ENCODE measurements at places on chromosomes 12 and 14. TPM values are rescaled to one million over a fixed set of nuclear protein-coding genes. Genes with fewer than 3 reads are reported as not detected.

DNA sequence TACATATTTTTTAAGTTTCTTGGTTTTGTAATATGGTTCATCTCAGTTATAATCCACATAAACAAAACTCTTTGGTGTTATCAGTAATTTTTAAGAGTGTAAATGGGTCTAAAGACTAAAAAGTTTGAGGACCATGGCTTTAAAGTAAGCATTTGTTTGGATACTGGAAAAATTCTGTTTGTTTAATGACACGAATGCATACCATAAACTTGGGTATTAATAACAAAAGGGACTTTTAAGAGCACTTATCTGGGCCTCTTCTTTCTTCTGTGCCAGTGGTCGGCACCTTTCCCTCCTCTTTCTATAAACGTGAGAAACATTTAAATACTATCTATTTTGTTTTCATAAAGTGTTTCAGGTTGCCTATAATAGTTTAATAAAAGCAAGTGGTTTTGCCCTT lies 47.4 kb downstream of the SAMD4A start:
- no peak for DNase-seq
- H3K4me3 ChIP-seq, result no peak overlapping the region
- no peak overlapping the region for H3K27ac ChIP-seq
- no peaks in the 10 kb centered on the region for H3K36me3 ChIP-seq
- no peaks in the 10 kb centered on the region for H3K27me3 ChIP-seq

DNA sequence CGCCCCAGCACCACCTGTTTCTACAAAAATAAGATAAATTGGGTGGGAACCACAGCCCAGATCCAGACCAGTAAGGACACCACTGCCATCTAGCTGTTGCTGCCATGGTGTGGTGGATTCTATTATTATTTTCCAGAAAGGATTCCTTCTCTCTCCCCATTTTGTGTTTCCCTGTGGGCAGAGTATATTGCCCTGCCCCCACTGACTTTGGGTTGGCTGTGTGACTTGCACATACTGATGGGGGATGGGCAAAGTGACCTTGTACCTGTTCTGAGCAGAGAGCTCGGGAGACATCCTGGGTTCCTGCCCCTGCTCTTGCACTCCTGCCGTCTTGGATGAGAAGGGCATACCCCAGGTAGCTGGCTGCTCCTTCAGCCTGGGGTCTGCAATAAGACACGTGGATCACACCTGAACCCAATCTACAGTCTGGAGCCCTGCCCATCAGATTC lies 24.3 kb downstream of the MOAP1 start:
- peak; percentile 14 for DNase-seq
- H3K4me1 ChIP-seq, result no peaks in the 10 kb centered on the region
- no peaks in the 10 kb centered on the region for H3K36me3 ChIP-seq
- H3K4me3 ChIP-seq, result no peak overlapping the region

Gene RFLNA
- total RNA-seq, result not detected

DNA sequence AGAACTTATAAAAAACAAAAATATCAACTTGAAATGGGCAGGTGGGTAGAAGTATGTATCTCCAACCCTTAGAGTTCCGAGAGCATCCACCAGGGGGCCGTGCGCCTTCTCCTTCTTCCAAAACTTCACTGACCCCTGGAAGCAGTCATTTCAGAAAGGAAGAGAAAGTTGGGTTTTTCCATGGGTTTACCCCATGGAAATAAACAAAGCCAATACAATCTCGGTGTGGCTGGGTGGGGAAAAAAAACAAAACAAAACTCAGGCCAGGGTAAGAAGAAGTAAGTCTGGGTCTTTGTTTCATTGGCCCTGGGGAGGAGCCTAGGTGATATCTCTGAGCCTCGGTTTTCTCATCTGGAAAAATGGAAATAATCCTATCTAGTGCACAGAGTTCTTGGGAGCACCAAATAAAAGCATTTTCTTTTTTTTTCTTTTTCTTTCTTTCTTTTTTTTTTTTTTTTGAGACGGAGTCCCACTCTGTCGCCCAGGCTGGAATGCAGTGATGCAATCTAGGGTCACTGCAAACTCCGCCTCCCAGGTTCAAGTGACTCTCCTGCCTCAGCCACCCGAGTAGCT lies 33.6 kb upstream of the HNF1A start:
- DNase-seq, result peak; percentile 67
- H3K4me1 ChIP-seq, result peaks cover 6% of the 10 kb centered on the region
- H3K27me3 ChIP-seq, result peaks cover under 1% of the 10 kb centered on the region
- H3K27ac ChIP-seq, result no peak overlapping the region
- H3K36me3 ChIP-seq, result no peaks in the 10 kb centered on the region

Gene MEG3
- total RNA-seq, result not detected

Gene CLEC7A
- total RNA-seq, result not detected

Gene LRRIQ1
- not detected for total RNA-seq

DNA sequence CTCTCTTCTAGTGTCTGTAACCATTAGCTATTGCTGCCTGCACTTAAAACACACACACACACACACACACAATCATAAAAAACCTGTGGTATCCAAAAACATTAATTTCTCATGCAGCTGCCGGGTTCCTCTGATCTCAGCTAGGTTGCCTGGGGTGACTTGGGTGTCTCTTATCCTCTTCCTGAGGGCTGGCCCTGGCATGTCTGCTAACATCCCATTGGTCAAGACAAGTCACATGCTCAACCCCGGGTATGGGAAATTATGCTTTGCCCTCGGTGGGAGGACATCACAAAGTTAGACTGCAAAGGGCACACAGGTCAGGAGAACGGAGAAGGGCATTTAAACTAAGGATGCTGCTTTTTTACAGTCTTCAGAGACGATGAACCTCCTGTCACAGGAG lies 55.7 kb downstream of the TRPV4 start:
- H3K27ac ChIP-seq, result no peak overlapping the region
- DNase-seq, result peak; percentile 55
- H3K4me3 ChIP-seq, result peak overlapping the region; percentile 18
- H3K4me1 ChIP-seq, result peaks cover 10% of the 10 kb centered on the region
- no peaks in the 10 kb centered on the region for H3K27me3 ChIP-seq

Gene IL26
- 1.00 TPM for total RNA-seq

Gene TAS2R19
- 3.1 TPM for total RNA-seq

Gene SLC2A14
- 0.12 TPM for total RNA-seq

DNA sequence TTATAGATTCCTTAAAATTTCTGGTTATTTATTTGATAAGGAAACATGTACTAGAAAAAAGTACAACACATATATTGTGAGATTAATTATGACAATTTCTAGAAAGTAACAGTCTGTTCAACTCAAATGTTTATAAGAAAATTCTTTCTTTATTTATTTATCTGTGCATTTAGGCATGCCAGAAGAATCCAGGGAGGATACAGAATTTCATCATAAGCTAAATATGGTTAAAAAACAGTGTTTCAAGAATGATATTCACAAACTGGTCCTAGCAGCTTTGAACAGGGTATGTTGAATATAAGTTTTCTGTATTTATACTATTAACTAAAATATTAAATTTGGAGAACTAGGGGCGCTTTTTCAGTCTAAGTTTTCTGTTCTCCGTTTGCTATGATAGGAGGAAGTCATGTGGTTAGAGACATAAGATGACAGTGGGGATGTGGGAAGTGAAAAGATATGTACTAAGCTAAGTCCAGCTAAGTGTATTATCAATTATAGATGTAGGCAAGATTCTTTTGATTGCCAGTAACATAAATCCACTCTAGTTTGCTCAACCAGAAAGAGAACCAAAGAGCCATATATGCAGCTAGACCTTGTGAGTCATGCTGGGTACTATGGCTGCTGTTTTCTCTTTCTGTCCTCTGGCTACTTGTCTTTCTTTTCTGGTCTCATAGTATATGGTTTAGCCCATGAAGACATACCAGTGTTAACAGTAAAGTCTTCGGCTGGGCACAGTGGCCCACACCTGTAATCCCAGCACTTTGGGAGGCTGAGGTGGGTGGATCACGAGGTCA lies 39.0 kb downstream of the LRRK2 start:
- H3K4me3 ChIP-seq, result no peak overlapping the region
- H3K27ac ChIP-seq, result no peak overlapping the region
- no peak for DNase-seq
- no peaks in the 10 kb centered on the region for H3K36me3 ChIP-seq
- no peaks in the 10 kb centered on the region for H3K27me3 ChIP-seq
- H3K4me1 ChIP-seq, result no peaks in the 10 kb centered on the region

DNA sequence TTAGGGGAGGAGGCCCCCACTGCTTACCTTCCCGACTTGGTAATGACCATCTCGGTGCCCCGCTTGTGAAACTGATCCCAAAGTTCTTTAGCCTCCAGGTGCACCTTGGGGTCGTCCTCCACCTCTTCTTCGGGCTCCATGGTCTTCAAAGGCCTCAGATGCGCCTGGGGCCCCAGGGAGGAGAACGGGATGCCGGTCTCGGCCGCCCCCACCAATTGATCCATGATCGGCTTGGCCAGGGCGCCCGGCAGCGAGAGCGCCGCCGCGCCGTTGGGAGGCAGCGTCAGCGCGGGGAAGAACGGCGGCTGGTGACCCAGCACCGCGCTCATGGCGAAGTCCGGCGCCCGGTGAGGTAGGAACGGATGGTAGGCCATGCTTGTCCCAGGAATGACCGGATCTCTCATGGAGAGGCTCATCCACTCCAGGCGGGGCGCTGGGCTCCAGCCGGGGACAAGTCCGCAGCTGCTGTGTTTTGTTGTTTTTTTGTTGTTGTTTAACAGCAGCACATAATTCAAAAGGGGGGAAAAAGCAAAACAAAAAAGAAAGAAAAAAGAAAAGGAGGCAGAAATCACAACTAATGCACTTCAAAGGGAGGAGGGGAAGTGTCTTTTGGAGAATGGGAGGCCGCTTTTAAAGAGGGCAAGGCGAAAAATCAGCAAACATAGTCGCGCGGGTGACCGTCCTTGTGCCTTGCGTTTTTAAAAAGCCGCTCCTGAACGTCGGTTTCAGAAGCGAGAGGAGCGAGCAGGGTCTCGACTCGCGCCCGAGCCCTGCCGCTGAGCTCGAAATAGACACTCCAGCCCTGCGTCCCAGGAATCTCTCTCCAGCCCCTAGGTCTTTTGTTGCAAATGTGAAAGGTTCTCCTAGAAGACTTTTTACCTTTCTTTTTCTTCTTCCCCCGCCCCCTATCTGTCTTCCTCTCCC lies 928 bp downstream of the TBX3 start:
- H3K4me3 ChIP-seq, result peak overlapping the region; percentile 51
- H3K4me1 ChIP-seq, result peaks cover 11% of the 10 kb centered on the region
- peaks cover 83% of the 10 kb centered on the region for H3K27me3 ChIP-seq
- peak overlapping the region; percentile 52 for H3K27ac ChIP-seq
- peaks cover 8% of the 10 kb centered on the region for H3K36me3 ChIP-seq

Gene VAMP1
- 73.4 TPM for total RNA-seq

Gene KCNH3
- 2.3 TPM for total RNA-seq

DNA sequence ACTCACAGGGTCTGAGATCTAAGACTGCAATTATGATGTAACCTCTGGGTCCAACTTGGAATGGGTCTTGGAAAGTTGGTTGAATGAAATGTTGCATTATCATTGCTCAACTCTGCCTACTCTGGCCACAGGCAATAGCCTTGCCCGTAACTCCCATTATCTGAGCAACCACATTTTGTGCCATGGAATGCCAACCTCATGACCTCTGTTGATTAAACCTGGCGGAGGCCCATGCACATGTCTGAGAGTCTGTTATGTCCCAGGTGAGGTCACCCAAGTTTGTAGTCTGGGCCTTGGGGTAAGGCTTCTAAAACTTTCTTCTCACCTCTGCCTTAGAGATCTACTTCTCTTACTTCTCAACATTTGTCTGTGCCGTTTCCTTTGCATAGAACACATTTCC lies 140.9 kb downstream of the TBX5 start:
- no peak overlapping the region for H3K4me3 ChIP-seq
- H3K4me1 ChIP-seq, result no peaks in the 10 kb centered on the region
- no peak overlapping the region for H3K27ac ChIP-seq
- DNase-seq, result no peak

Gene VPS33A
- 33.1 TPM for total RNA-seq

DNA sequence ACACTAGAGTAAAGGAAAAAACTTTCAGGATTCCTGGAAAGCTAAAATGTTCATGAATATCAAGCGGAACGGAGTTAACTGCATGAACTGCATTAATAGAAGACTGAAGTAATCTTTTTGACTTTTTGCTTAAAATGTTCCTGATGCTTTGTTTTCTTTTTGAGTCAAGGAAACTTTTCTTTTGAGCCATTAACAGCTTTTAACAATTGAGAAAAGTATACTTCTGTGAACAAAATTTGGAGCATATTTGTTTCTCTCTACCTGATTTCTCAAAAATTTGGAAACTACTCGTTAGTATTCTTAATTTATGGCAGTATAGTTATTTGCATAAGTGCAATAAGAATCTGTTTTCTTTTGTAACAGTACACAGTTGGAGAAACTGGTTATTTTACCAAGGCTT lies 78.5 kb downstream of the CALM1 start:
- no peaks in the 10 kb centered on the region for H3K4me1 ChIP-seq
- peaks cover 2% of the 10 kb centered on the region for H3K36me3 ChIP-seq
- no peak overlapping the region for H3K4me3 ChIP-seq
- peaks cover 7% of the 10 kb centered on the region for H3K27me3 ChIP-seq
- H3K27ac ChIP-seq, result no peak overlapping the region

GRCh38 chr14:60643141-60643462 lies 6.2 kb downstream of the SIX1 start:
- peaks cover 90% of the 10 kb centered on the region for H3K27me3 ChIP-seq
- no peak for DNase-seq
- H3K4me1 ChIP-seq, result peaks cover 26% of the 10 kb centered on the region
- peak overlapping the region; percentile 19 for H3K4me3 ChIP-seq
- peaks cover 9% of the 10 kb centered on the region for H3K36me3 ChIP-seq

- peak overlapping the region; percentile 92 for H3K4me3 ChIP-seq
- no peak for DNase-seq
- H3K27me3 ChIP-seq, result no peaks in the 10 kb centered on the region
- H3K36me3 ChIP-seq, result peaks cover 69% of the 10 kb centered on the region
- peaks cover 43% of the 10 kb centered on the region for H3K4me1 ChIP-seq
Observed at GRCh38 chr12:6866163-6866919, 990 bp upstream of the TPI1 start.

Gene OR4K2
- not detected for total RNA-seq

DNA sequence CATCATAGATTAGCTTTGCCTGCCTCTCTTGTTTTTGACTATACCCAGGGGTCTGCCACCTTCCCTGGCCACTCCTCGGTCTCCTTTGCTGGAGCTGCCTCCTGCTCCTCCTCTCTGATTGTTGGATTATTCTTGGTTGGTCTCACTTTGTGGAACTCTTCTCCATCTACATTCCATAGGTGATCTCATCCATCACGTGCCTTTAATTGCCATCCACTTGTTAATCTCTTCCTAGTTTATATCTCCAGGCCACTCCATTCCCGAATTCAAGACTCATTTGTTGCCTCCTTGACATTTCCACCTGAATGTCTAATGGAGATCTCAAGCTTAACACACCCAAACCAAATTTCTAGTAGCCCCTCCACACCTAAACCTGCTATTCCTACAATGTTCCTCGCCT lies 5.4 kb downstream of the POLR3B start:
- H3K27me3 ChIP-seq, result no peaks in the 10 kb centered on the region
- H3K4me3 ChIP-seq, result no peak overlapping the region
- peaks cover 8% of the 10 kb centered on the region for H3K4me1 ChIP-seq
- peaks cover 2% of the 10 kb centered on the region for H3K36me3 ChIP-seq

GRCh38 chr12:42284157-42284556 lies 41.7 kb downstream of the ZCRB1 start:
- H3K27ac ChIP-seq, result no peak overlapping the region
- DNase-seq, result no peak
- H3K27me3 ChIP-seq, result peaks cover 2% of the 10 kb centered on the region
- H3K4me3 ChIP-seq, result no peak overlapping the region

Measured in activated CD4-positive, alpha-beta T cell treated with anti-CD3 and anti-CD28 coated beads, Interleukin-2, amount 10 ng/mL, durations not matched to agents 7 days and 5 days (primary cell).